Lung microvascular endothelial cell (primary cell): ENCODE measurements at places on chromosomes 12 and 14. TPM values are rescaled to one million over a fixed set of nuclear protein-coding genes. Genes with fewer than 3 reads are reported as not detected.

- DNase-seq = no peak
These were observed 38.9 kb downstream of the GPR65 start for GRCh38 chr14:88043529-88044443.

- DNase-seq = no peak
These were observed 87.8 kb upstream of the PSMC1 start for GRCh38 chr14:90168425-90169105.

- no peak for DNase-seq
These were observed 55.9 kb upstream of the GPR68 start for GRCh38 chr14:91300283-91300895.

The TSPAN9 gene
- 74.1 and 83.7 TPM in 2 replicates for total RNA-seq
